ENCODE measurements at places on chromosomes 13 and 19.

GRCh38 chr19:33690378-33691029 lies 68.8 kb downstream of the CHST8 start:
- DNase-seq = no peak

GRCh38 chr13:108962654-108963053 lies 333.2 kb downstream of the MYO16 start:
- DNase-seq = no peak

- DNase-seq = peak; percentile 74
Measured at GRCh38 chr13:39037880-39038568, at the start of the genes NHLRC3 and PROSER1. Gene NHLRC3 (plus strand): TSS chr13:39038456. CDS start chr13:39038640, 184 bp downstream. Gene PROSER1 (minus strand): TSS chr13:39038089. CDS start chr13:39037242, 847 bp downstream.

GRCh38 chr19:5673752-5674151 lies 6.6 kb downstream of the MICOS13 start:
- DNase-seq = no peak

DNA sequence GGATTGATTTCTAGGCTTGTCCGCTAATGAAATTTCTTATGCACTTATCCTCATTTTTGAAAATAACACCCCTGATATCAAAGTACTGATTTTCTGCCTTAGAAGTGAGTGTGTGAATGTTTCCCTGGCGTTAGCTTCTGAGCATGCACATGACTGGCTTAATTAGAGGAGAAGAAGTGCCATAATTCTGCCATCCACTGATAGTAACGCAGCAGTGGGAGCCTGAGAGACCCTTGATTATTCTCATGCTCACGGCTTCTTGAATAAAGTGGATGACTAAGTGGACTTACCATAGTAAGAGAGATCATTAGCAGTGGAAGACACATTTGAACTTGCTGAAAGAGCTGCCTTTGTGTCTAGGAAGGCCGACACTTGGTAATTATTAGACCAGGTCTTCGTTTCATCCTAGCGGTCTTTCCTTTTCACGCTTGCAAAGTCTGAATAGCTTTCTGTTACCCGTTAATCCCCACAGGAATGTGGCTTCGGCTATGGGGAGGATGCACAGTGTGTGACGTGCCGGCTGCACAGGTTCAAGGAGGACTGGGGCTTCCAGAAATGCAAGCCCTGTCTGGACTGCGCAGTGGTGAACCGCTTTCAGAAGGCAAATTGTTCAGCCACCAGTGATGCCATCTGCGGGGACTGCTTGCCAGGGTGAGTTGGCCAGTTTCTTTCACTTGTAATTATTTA lies 45.3 kb downstream of the TNFRSF19 start:
- no peak for DNase-seq

GRCh38 chr19:556611-557382 lies 12.9 kb downstream of the GZMM start:
- no peak for DNase-seq

DNA sequence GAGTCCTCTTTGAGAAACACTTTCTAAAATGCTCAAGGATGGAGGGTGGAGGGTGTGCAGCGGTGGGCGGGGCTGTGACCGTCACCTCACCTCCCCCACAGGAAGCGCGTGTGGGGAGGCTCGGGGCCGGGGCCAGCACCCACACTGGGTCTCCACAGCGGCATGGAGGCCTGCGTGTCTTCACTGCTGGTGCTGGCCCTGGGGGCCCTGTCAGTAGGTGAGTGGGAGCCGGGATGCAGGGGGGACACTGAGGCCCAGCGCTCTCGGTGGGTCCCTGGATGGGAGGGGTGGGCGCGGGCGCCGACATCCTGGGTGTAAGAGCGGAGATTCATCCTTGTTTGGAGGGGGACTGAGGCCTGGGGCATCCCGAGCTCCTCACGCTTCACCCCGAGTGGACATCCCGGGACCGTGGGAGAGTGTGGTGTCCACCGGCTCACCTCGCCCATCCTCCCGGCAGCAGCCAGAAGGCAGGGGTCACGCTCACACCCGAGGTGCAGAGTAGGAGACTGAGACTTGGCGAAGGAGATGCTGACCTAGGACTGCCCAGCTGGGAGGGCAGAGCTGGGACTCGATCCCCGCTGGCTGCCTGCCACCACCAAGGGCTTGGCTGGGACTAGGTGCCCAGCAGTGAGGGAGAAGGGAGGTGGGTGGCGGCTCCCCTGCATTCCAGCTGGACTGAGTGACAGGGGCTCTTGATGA lies at the start of gene GZMM:
Gene GZMM (plus strand): TSS at position 144 of the 699 bp plus-strand sequence. CDS start 19 bp downstream, at position 163.
- peak; percentile 57 for DNase-seq

DNA sequence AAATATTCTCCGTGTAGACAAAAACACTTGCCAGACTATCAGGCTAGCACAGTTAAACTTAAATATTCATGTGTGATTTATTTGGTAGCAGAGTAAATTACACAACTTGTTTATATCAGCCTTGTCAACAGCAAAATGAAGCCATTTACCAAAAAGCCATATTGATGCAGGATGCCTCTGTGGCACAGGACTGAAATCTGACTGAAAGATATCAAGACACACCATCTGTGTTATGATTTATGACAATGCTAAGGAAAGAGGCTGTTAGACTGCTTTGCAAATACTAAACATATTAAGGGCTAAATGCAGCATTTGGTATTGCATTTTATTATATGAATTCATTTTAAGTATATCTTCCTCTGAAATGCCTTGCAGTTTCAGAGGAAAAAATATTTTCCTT lies 44.8 kb upstream of the FNDC3A start:
- no peak for DNase-seq

GRCh38 chr19:38733493-38734175 lies 10.6 kb downstream of the CAPN12 start:
- DNase-seq = no peak

- no peak for DNase-seq
Measured at GRCh38 chr19:58170860-58171259, 12.0 kb upstream of the ZNF274 start.
